ENCODE measurements at places on chromosomes 1 and 21. TPM values are rescaled to one million over a fixed set of nuclear protein-coding genes. Genes with fewer than 3 reads are reported as not detected.
A peak's percentile ranks its signal among the peaks of the same experiment; 100 is the strongest.

DNA sequence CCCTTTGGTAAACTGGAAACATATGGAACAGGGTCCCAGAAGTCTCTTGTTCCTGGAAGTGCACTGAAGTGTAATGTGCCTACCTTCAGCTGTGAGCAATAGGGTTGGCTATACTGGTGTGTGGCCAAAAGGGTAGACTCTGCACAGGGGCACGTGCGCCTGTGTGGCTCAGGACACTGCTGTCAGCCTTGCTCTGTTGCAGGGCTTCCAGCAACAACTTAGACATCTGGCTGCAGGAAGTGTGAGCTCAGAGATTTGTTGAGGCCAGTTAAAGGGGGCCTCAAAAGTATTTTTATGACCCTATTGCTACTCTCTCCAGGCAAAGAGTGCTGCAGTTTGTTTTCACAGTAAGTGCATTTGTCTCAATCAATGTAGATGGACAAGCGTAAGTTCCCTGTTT is 7.5 kb downstream of the CTPS1 start:
- DNase-seq: no peak

SFN gene
- total RNA-seq: 2.4 TPM

MPC2 gene
- total RNA-seq: 53.0 TPM

FCAMR gene
- not detected for total RNA-seq

ORC1 gene
- 36.7 TPM for total RNA-seq

GRCh38 chr1:41887365-41887764 is 31.4 kb downstream of the HIVEP3 start:
- DNase-seq: peak; percentile 2

PRDM16 gene
- 1.1 TPM for total RNA-seq

- DNase-seq: no peak
These were observed 6.0 kb downstream of the RAVER2 start for GRCh38 chr1:64750875-64751274.

- peak; percentile 46 for DNase-seq
These were observed 7.4 kb downstream of the LHX9 start for GRCh38 chr1:197924516-197925123.

THEM5 gene
- total RNA-seq: not detected

DNA sequence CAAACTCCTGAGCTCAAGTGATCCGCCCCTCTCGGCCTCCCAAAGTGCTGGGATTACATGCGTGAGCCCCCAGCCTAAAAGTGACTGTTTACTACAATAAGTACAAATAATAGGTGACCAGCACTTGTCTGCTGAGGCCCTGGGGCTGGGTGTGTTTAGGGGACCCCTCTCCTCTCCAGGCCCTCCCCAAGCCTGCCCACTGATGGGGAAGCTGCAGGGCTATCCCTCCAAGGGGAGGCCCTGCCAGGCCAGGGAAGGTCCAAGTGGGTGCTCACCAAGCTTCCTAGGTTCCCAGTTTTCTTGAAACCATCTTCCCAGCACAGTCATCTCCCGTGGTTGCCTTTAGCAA is 60.7 kb downstream of the H3-3A start:
- DNase-seq: no peak

DCST1 gene
- total RNA-seq: not detected

MCOLN3 gene
- 3.5 TPM for total RNA-seq

DNA sequence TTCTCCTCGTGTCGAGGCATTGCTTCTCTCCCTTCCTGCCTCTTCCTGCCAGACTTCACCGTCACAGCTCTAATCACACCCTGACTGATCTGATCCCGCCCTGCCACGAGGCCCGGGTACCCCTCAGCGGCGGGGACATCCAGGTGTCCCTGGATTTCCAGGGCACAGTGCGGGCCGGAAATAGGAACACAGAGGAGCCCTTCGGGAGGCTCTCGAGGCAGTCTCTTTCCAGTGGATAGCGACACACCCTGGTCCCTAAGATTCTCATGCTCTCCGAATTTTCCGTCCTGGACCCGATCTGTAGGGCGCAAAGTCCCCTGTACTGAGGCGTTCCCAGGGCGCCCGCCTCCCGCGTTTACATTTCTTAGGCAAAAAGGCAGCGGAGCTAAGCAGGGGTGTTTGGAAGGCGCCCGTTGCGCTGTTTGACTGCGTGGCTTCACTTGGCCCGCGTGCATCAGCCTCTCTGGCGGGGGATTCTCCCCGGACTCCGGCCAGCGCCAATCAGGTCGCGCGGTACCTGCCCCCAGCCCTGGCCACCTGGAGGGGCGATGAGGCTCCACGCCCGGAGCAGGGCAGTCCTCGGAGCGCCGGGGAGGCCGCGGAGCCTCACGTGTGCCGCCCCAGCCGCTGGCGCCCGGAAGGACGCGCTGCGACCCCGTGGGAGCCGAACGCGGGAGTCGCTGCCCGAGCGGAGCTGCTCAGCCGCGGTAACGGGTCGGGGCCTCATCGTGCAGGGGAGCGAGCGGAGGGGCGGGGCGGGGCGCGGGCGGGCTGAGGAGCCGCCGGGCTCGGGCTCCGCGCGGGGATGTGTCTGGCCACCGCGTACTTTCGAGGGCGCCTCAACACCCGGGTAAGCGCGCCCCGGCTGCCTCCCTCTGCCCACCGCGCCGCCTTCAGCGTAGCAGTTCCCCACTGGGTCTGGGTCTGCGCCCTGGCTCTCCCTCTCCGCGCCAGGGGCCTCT is at the start of gene FAM163A:
FAM163A (plus strand) TSS at position 575 of the 962 bp plus-strand sequence. CDS start 69,807 bp downstream, outside the sequence.
- no peak for DNase-seq

DNA sequence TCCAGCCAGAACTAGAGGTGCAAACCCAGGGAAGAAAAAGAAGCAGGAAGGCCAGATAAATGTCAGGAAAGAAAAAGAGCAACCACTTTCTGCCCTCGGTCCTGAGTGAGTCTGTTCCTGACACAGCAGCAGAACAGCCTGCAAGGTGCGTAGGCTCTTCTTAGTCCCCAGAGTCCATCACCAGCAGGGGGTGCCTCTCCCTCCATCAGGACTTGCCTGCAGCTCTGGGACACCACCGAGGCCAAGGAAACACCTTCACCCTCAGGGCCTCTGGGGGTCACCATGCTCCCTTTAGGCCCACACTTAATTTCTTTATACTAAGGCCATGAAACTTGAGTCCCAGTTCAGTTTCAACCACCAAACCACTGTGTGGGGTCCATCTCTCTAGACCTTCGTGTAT is 43.7 kb upstream of the NFASC start:
- peak; percentile 15 for DNase-seq

PADI4 gene
- 0.23 TPM for total RNA-seq

- no peak for DNase-seq
These were observed 9.0 kb upstream of the IFFO2 start for GRCh38 chr1:18965206-18966173.

GRCh38 chr1:157844089-157844830 is 2.7 kb upstream of the CD5L start:
- DNase-seq: no peak

ARHGAP29 gene
- not detected for total RNA-seq

DNA sequence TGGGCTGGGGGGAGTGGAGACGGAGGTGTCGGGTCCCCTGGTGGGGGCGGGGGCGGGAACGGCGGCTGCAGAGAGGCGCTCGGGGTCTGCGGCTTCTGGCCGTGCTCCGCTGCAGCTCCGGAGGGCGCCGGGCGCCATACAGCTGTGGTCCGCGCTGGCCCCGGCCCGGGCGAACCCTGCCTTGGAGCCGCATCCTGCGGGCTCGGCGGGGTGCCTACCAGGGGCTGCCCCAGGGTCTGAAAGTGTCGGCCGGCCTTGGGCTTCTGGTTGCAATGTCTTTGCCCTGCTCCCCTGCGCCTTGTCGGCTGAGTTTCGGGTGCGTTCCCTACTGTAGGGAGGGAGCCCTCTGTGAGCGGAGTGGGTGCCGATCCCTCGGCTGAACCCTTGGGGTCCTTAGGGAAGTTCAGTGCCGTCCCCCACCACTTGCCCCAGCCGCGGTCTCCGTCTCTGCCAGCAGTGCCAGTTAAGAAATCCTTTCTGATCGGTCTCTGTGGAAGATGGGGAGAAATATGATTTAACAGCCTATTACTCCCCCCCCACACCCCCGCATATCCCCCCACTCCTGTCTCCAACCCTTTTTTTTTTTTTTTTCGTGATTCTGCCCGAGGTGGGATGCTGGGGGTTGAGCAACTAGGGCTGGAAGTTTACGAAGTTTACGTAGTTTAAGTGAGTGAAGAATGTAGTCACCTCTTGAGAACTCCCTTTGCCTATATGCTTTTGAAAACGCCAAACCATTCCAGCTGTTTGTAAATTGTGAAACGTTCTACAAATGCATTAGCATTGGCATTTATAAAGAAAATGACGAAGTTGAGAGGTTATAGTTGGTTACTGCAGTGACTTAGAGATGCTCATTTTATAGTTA is 588 bp downstream of the NEXN start:
- peak; percentile 7 for DNase-seq

CD2 gene
- total RNA-seq: 258 TPM

DNA sequence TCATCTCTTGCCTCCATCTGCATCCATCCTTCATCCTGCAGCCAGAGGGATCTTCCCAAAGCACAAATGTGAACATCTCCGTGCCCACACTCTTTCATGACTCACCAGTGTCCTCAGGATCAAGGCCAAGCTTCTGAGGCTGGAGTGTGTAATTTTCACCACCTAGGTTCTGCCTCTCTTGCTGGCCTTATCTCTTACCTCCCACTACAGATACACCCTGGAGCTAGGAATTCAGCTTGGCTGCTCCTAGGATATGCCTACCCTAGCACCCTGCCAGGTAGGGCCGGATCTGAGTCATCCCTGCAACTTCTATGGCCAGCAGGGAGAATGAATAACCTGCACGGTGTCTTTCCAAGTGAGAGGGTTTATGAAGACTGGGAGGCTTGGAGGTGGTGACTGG is 208.7 kb upstream of the CSF3R start:
- no peak for DNase-seq

ESRRG gene
- not detected for total RNA-seq

DNA sequence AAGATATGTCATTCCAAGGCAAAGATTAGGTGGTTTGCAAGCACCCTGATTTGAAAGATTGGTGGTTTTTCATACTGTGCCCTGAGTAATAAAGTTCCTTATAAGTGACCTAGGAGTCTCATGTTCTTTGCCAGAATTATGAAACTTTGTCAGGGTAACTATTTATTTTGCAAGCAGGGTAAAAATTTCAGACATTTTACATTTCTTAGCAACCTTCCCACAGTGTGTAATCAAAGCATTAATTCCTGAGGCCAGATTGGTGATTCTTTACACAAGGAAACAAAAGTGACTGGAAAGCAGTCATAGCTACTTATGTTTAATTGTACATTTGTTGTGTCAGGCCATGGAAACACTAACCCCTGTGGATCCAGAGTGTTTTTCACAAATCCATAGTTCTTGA is 998.0 kb upstream of the B3GALT2 start:
- no peak for DNase-seq

DNA sequence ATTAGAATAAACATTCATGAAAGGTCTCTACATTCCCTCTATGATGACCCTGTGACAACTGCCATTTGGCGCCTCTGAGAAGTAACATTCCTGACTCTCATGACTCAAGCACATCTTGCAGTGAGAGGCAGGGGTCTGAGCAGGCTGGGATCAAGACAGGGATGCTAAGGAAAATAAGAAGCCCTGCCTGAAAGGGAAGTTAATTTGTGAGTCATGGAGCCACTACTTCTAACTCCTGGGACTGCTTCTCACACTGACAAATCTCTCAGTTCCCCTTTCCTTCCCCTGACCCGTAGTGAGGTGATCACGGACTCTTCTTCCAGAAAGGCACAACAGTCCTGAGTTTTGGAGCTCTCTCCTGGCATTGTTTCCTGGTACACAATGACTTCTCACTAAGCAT is 231.9 kb downstream of the TNR start:
- no peak for DNase-seq

CLDN17 gene
- total RNA-seq: not detected

DNA sequence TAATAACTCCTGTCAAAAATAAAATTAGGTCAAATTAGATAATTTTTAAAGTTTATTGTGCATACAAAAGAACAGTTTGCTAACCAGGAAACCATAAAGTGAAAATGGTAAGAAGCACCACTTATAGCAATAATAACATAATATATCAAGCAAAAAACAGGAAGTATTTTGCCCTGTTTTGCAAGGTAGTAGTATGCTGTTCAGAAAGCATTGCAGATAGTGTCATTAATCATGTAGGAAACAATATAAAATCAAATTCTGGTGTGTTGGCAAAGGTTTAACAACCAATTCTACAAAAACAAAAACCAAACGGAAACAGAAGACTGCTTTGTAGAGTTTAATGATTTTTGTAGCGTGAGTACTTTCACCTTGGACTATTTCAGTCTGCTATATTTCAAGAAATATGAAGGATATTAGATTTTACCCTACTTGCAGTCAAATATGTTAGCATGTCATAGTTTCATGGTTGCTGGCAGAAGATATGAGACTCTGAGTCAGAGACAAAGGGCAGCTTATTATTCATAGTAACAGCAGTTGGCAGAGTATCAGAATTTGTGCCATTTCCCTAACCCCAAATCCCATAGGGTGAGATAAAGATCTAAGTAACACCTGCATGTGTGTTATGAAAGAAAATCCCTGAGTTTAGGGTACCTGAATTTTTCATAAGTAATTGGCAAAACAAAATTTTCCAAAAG is 729.0 kb upstream of the BRINP3 start:
- no peak for DNase-seq

DNA sequence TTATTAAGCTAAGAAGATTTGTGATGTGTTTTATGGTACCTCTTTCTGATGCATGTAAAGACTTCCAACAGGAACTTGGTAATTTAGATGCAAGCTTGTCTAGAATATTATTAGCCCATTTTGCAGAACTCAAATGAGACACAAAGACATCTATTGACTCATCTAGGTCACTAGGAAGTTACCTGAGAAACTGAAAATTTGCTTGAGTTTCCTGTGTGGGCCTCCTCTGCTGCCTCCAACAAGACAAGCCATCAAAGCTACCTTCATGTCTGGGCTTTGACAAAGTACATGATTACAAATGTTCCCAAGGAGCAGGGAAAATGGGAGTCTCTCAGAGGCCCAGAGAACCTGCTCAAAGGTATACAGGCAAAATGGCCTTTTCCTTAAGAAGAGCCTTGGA is 5.6 kb downstream of the RUNX1 start:
- DNase-seq: no peak

BTG3 gene
- total RNA-seq: 41.2 TPM

MCOLN2 gene
- total RNA-seq: 15.0 TPM

- DNase-seq: peak; percentile 22
These were observed 41.7 kb downstream of the CD55 start for GRCh38 chr1:207362962-207363860.

DNA sequence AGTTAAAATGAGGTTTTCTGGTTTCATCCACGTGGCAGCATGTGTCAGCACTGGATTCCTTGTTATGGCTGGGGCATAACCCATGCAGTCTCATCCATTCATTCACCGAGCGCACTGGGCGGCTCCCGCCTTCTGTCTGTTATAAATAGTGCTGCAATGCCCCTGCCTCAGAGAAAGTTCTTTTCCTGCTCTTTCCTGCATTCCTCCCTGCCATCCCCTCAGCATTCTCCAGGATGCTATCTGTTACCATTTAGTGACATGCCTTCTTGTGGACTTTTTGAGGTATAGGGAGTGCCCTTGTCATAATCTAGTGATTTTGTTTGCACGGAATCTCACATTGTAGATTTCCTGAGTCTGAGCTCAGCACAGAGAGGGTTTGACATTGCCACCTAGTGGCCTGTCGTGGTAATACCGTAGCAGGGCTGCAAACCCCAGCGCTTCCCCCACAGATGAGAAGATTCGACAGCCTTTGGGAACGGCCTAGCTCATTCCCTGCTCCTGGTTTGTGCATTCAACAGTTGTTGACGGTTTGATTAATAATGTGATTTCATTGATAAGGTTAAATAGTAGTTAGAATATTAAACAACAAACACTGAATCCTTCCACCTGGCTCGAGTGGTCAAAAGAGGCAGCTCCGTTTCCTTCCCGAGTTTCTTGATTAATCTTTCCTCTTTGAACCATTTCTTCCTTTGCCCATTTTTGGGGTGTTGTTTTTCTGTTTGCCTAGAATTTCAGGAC is 46.3 kb downstream of the UMODL1 start:
- peak; percentile 79 for DNase-seq

ATP1A2 gene
- not detected for total RNA-seq

All from activated CD4-positive, alpha-beta T cell treated with anti-CD3 and anti-CD28 coated beads, Interleukin-2, amount 10 ng/mL, durations not matched to agents 7 days and 5 days (primary cell).